Activated CD4-positive, alpha-beta T cell treated with anti-CD3 and anti-CD28 coated beads, Interleukin-2, amount 10 ng/mL, durations not matched to agents 24 days and 14 days (primary cell): ENCODE measurements at places on chromosomes 6 and 20. TPM values are rescaled to one million over a fixed set of nuclear protein-coding genes. Genes with fewer than 3 reads are reported as not detected.

DNA sequence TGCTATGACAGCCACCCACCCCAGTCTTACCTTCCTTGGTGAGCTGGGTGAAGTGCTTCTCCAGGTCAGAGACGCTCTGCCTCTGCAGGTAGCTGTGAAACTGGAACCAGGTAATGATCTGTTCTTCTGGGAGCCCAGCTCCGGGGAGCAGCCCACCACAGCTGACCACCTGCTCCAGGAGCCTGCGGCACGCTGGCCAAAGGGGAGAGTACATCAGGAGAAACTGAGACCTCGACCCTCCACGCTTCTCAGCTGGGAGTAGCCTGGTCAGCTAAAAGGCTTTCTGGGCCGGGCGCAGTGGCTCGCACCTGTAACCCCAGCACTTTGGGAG lies 82.8 kb downstream of the PTPN1 start:
- DNase-seq, result no peak
- H3K4me1 ChIP-seq, result no peaks in the 10 kb centered on the region
- H3K27ac ChIP-seq, result no peak overlapping the region
- H3K4me3 ChIP-seq, result no peak overlapping the region

RIPOR2 gene
- 25.3 and 26.5 TPM in 2 replicates for total RNA-seq

LBP gene
- not detected in 2 replicates for total RNA-seq

- no peak for DNase-seq
- peaks cover 34% of the 10 kb centered on the region for H3K4me1 ChIP-seq
- no peaks in the 10 kb centered on the region for H3K27me3 ChIP-seq
Measured at GRCh38 chr6:37865504-37865903, 46.0 kb downstream of the ZFAND3 start.

BMP7 gene
- total RNA-seq, result 0.07 TPM in 1 of 2 replicates, not detected in the other

TP53INP2 gene
- total RNA-seq, result 2.3 and 2.7 TPM in 2 replicates

GRCh38 chr6:319177-320131 lies 27.2 kb downstream of the DUSP22 start:
- no peak overlapping the region for H3K4me3 ChIP-seq
- peaks cover 7% of the 10 kb centered on the region for H3K4me1 ChIP-seq
- H3K36me3 ChIP-seq, result peaks cover 6% of the 10 kb centered on the region
- DNase-seq, result no peak
- H3K27ac ChIP-seq, result no peak overlapping the region

SLC32A1 gene
- total RNA-seq, result not detected in 2 replicates

DNA sequence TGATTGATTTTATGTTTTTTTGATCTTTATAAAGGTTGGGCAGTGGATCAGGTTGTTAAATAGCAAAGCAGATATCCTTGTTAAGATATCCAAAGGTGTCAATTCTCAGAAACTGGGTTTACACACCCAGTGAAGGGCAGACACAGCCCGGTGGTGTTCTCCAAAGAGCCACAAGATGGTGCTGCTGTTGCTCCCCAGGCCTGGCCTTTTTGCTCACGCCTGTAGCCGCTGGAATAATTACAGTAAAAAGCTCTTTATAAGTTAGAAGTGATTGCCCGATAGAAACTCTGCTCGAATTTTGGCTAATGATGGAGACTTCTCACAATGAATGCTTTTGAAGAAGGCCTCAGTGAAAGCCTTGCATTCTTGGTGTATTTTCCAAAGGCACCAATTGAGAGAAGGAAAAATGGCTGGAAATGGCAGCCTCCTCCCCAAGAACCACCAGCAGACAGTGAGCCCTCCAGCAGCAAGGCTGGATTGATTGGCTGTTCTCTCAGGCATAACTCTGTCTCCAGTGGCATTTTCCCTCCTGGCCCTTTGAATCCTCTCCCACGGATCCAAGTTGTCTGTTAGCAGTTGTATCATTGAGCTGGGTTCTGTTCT lies 120.5 kb upstream of the CHD6 start:
- no peaks in the 10 kb centered on the region for H3K36me3 ChIP-seq
- H3K27me3 ChIP-seq, result no peaks in the 10 kb centered on the region
- no peak overlapping the region for H3K27ac ChIP-seq
- H3K4me1 ChIP-seq, result no peaks in the 10 kb centered on the region
- peak; percentile 80 for DNase-seq

- peak overlapping the region; percentile 76 for H3K4me3 ChIP-seq
- H3K27ac ChIP-seq, result peak overlapping the region; percentile 90
- no peaks in the 10 kb centered on the region for H3K27me3 ChIP-seq
- peaks cover 57% of the 10 kb centered on the region for H3K4me1 ChIP-seq
- peak; percentile 68 for DNase-seq
- H3K36me3 ChIP-seq, result peaks cover 6% of the 10 kb centered on the region
Measured at GRCh38 chr6:7136859-7137334, 29.1 kb downstream of the RREB1 start.

TMEM151B gene
- 0.07 TPM in 1 of 2 replicates, not detected in the other for total RNA-seq

FAM209B gene
- total RNA-seq, result 1.3 and 1.5 TPM in 2 replicates

GRCh38 chr6:142699391-142699790 lies 245.6 kb downstream of the HIVEP2 start:
- peaks cover 6% of the 10 kb centered on the region for H3K4me1 ChIP-seq
- H3K27ac ChIP-seq, result no peak overlapping the region
- no peaks in the 10 kb centered on the region for H3K36me3 ChIP-seq

DNA sequence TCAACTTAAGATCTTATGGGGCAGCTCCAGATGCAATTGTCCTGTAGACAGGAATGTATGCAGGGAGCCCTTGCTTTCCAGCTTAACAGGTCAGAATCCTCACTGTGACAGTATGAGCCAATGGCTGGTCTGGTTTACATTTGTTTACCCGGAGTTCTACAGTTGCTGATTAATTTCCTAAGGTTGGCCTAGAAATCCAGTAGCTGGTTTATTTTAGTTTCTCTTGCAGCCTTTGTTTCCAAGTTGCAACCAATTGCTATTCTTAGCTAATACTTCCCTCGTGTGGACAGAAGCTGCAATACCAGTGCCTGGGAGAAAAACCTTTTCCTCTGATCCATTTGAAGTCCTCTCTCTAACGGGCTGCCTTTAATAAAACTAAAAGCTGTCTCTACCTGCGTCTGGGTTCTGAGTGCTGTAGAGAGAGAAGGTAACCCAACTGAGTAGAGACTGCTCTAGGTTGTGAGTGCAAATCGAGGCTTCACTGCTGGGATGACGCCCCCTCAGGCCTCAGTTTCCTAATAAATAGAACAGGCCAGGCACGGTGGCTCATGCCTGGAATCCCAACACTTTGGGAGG lies 45.9 kb downstream of the ZNF217 start:
- no peak overlapping the region for H3K4me3 ChIP-seq
- no peaks in the 10 kb centered on the region for H3K4me1 ChIP-seq
- H3K36me3 ChIP-seq, result no peaks in the 10 kb centered on the region

FAM50B gene
- total RNA-seq, result 9.8 and 10.0 TPM in 2 replicates

GRCh38 chr6:25465941-25466340 lies 186.1 kb upstream of the SCGN start:
- H3K27ac ChIP-seq, result no peak overlapping the region
- no peaks in the 10 kb centered on the region for H3K27me3 ChIP-seq
- no peak overlapping the region for H3K4me3 ChIP-seq
- no peaks in the 10 kb centered on the region for H3K36me3 ChIP-seq
- H3K4me1 ChIP-seq, result no peaks in the 10 kb centered on the region
- no peak for DNase-seq

B3GAT2 gene
- 0.05 TPM in 1 of 2 replicates, not detected in the other for total RNA-seq

- H3K36me3 ChIP-seq, result peaks cover 57% of the 10 kb centered on the region
- no peak for DNase-seq
- no peak overlapping the region for H3K27ac ChIP-seq
- H3K27me3 ChIP-seq, result no peaks in the 10 kb centered on the region
- H3K4me3 ChIP-seq, result no peak overlapping the region
- H3K4me1 ChIP-seq, result peaks cover 9% of the 10 kb centered on the region
Measured at GRCh38 chr6:166928644-166929541, 27.5 kb downstream of the RNASET2 start.

DNA sequence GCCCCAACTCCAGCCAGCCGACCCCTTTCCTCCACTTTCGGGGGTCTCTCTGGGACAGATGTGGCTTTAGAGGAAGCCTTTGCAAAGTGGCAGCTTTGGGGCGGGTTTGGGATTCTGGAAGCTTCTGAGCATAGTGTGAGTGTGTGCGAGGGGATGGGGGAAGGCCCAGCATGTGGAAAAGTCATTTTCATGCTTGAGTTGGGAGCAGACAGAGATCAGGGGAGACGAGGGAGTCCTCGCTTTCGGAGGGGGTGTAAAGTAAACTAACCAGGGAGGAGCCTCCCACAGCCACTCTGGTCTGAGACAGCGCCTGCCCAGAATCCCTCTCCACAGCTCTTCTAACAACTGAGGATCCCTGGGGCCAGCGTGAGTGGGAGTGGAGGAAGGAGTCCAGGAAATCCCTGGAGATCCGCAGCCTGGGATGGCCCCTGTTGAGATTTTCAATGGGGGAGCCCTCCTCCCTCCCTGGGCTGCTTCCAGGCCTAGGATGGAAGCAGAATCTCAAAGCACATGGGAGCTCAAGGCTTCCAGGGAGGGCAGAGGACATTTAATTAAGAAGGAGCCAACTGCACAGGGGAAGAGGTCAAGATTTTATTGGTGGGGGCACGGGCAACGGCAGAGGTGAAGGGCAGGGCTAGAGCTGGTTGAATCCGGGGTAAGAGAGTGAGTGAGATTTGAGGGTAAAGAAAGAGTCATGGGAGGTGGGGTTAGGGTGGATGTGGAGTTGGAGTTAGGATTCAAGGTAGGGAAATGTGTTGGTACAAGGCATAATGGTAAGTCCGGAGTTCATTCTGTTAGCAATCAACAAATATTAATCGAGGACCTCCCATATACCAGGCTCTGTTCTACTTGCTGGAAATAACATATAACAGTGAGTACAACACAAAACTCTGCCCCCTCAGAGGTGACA lies 102.3 kb upstream of the FOXP4 start:
- no peak overlapping the region for H3K4me3 ChIP-seq
- no peak overlapping the region for H3K27ac ChIP-seq
- DNase-seq, result no peak
- H3K4me1 ChIP-seq, result peaks cover 29% of the 10 kb centered on the region

DNA sequence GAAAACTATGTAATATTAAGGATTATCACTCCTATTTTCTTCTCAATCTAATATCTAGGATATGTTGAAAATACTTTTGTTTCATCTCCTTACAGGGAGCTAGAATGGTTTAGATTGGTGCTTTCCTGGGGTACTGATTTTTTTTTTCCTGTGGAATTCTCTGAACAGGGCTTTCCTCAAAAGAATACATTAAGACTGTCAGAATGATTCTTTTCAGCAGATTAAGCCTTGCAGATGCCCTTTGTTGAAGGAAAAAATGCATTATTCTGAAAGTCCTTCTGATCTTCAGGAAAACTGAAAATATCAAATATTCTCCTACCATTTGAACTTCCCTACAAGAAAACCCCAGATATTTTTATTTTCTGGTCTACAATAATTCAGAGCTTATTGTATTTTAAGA lies 178.9 kb downstream of the SOX4 start:
- no peak for DNase-seq
- H3K27ac ChIP-seq, result no peak overlapping the region

DNA sequence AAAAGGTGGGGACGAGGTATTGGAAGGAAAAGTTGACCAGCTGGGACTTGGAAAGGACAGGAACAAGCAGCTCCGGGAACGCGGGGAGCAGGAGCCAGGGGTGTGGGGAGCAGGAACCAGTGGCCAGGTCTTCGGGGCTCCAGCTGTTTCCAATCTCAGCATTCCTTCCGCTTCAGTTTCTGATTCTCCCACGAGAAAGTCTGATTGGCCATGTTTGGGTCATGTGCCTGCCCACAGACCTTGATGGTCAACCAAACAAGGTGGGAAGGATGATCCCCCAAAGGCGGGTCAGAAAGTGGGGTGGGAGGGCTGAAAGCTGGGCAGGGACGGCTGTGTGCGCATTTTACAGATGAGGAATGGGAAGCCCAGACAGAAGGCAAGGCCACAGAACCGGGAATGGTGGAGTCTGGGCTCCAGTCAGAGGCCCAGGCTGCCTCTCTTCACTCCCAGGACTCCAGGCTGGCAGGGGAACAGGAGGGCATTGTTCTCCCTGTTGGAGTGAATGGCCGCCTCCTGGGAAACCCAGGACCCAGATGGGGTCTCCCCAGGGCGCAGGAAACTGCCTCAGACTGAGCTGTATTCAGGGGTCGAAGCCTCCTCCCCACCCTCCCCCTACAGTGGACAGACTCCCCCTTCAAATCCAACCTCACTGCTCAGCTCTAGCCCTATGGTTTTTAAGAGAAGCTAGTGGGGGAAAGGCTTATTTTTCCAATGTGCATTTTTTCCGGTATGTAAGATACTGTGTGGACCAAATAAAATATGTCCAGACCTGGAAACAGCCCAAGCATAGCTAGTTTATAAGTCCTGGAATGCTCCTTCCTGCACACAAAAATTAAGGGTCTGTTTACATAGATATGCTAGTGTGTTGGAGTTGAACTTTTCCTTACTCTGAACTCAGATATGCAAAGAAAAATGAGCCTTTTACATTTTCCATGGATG lies 12.2 kb upstream of the PTGIS start:
- no peak overlapping the region for H3K4me3 ChIP-seq
- no peak for DNase-seq
- no peaks in the 10 kb centered on the region for H3K27me3 ChIP-seq
- H3K27ac ChIP-seq, result no peak overlapping the region

HLA-DQA1 gene
- 3.6 and 4.0 TPM in 2 replicates for total RNA-seq

DNA sequence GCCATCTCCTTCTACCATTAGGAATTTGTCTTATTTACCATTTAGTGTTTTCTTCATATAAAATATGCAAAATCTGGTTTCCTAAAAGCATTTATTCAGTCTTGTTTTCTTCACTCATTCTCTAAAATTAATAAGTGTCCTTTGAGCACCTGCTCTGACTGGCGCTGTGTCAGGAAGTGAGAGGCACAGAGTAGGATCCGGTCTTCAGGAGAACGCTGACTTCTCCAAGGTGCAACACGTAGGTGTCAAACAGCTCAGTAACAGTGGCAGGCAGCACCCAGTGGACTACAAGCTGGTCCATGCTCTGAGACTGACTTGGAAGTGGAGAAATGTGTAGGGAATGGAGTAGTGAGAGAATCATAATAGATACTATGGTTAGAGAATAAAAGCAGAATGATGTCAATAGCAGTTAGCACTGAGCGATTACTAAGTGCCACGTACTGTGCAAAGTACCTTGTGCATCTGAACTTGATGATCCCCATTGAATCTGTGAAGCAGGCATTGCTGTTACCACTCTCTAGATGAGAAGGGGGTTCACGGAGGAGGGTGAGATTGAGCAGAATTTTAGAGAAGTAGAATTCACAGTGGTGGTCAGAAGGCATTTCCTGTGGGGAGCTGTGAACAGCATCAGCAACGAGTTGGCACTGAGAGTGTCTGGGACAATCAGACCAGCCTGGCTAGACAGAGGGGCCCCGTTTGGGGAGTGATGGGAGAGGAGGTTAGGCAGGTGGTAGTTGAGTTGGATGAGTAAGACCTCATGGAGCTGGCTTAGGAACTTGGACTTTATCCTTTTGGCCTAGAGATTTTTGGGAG lies 569.8 kb downstream of the QKI start:
- H3K27ac ChIP-seq, result no peak overlapping the region
- no peak for DNase-seq
- H3K27me3 ChIP-seq, result no peaks in the 10 kb centered on the region
- peaks cover 3% of the 10 kb centered on the region for H3K4me1 ChIP-seq

FAM83B gene
- not detected in 2 replicates for total RNA-seq

- H3K4me3 ChIP-seq, result no peak overlapping the region
- no peaks in the 10 kb centered on the region for H3K4me1 ChIP-seq
- H3K27me3 ChIP-seq, result no peaks in the 10 kb centered on the region
- H3K27ac ChIP-seq, result no peak overlapping the region
- DNase-seq, result no peak
Measured at GRCh38 chr6:167898673-167899311, 72.1 kb downstream of the AFDN start.

GRCh38 chr6:57313711-57314471 lies 3.5 kb upstream of the PRIM2 start:
- peaks cover 8% of the 10 kb centered on the region for H3K4me1 ChIP-seq
- H3K4me3 ChIP-seq, result no peak overlapping the region
- H3K36me3 ChIP-seq, result peaks cover 6% of the 10 kb centered on the region

GRCh38 chr20:46743088-46743487 lies 33.6 kb downstream of the SLC2A10 start:
- H3K4me1 ChIP-seq, result no peaks in the 10 kb centered on the region
- H3K4me3 ChIP-seq, result no peak overlapping the region
- H3K36me3 ChIP-seq, result no peaks in the 10 kb centered on the region
- no peak overlapping the region for H3K27ac ChIP-seq
- peaks cover 42% of the 10 kb centered on the region for H3K27me3 ChIP-seq
